ENCODE measurements at places on chromosomes 5 and 9.

DNA sequence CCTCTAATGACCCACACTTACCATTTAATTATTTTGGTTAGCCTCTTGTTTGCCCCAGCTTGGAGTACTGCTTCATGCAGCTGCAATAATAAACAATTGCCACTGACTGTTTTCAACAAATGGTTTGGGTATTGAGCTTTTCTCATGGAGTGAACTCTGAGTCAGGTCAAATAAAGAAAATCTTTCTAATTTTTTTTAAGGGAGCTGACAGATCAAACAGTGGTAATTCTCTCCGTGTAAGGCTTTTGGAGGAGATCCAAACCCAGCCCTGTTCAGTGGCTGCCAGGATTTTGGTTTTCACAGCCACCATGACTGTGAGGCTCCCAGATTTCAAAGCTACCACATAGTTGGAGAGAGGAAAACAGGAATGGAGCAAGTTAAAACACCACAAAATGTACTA, 110.7 kb upstream of the EFNA5 start:
- no peak for ATAC-seq

- no peak for ATAC-seq
Measured at GRCh38 chr9:83401328-83401900, 136.8 kb downstream of the FRMD3 start.

DNA sequence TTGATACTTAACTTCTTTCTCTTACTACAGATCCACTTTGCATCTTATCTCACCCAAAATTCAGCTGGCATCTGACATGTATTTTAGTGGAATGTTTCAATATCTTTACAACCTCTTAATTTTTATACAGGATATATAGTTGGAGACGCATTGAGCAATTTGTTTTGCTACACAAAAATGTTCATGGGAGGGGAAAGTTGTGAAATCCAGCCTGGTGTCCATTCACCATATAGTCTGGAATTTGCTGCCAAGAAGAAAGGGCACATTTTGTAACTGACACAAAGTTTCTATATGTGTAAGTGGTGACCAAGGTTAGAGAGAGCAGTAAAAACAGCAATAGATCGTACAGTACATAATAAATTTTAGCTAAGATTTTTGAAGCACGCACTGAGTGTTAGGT, 14.0 kb upstream of the CHD1 start:
- no peak for ATAC-seq

DNA sequence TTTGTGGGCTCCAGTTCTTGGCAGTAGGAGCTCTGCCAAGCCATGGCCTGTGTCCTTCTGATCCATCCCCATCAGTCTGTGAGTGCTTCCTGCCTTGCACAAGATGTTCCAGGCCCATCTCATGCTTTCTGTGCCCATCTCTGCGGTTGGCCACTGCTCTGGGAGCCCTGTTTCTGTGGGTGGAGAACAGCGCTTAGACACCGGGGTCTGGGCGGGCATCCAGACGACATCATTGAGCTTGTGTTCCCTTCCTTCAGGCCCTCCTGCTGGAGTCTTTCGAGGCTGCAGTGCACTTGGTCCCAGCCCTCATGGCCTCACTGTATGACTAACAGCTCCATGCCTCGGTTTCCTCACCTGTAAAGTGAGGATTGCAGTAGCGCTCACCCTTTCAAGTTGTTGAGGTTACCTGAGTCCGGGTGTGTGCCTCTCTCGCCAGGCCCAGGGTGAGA, 14.9 kb upstream of the CARD19 start:
- ATAC-seq: no peak

Measured in activated CD4-positive, CD25-positive, alpha-beta regulatory T cell treated with anti-CD3 and anti-CD28 coated beads, Interleukin-2, amount 50 U/mL, for 24 hours (primary cell).